ENCODE measurements at places on chromosomes 4 and X. TPM values are rescaled to one million over a fixed set of nuclear protein-coding genes. Genes with fewer than 3 reads are reported as not detected.

DNA sequence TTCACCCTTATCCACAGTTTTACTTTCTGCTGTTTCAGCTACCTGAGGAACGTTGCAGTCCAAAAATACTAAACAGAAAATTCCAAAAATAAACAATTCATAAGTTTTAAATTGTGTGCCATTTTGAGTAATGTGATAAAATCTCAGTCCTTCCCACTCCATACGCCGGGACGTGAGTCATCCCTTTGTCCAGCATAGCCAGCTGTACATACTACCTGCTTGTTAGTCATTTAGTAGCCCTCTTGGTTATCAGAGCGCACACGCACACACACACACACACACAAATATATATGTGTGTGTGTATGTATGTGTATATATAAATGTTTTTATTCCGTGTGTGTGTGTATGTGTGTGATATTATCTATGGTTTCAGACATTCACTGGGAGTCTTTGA is 4.8 kb upstream of the CCSER1 start:
- DNase-seq = no peak

GRCh38 chrX:21711129-21711847 is 46.6 kb downstream of the SMPX start:
- DNase-seq = no peak

- no peak for DNase-seq
These were observed 672 bp upstream of the C1QTNF7 start for GRCh38 chr4:15427161-15427560.

DNA sequence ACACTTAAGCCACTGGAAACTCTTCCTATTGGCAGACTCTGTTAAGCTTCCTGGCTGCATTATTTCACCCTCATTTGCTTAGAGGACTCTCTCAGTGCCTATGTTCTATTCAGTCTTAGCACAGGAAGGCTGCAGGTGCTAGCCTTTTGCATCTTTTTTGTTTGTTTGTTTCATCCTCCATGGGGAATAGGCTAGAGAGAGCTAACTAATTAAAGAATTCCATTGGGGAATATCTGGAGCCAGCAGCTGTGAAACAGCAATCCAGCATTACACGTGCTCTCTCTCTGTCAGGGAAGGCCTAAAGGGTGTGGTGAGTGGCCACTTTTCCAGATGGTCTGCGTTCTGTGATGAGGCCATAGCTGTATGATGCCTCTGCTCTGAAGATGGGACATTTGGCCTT is 633.6 kb downstream of the SPRY1 start:
- DNase-seq = peak; percentile 78

DNA sequence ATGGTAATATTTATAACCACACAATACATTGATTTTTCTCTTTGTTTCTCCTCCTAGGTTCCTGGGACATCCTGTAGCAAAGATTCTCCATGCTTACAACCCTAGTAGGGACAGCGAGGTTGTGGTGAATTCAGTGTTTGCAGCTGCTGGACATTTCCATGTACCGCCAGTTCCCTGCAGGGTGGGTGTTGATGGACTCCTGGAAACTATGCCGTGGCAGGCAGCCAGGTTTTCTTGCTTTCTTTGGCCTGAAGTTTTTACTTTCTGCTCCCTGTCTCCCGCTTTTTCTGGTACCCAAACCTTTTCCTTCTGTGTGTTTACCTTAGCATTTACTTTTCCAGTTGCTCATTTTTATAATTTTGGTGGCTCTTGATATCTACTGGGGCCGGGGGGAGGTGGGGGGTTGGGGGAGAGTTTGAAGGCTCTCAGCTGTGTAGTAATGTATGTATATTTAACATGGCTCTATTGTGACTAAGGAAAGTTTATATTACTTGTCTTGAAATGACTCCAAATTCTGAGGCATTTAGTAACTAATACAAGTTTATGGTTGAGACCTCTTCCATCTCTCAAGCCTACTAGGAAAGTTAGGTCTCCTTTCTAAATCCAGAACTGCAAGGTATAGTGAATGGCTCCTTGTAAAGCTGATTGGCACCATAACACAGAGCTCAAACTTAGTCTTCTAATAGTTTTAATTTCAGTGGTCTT is 89.7 kb downstream of the TMEM131L start:
- DNase-seq = peak; percentile 82

- peak; percentile 69 for DNase-seq
These were observed at the start of gene TMSB15A for GRCh38 chrX:102515975-102516941. Gene TMSB15A, minus strand, starts transcription at chrX:102516739.

DNA sequence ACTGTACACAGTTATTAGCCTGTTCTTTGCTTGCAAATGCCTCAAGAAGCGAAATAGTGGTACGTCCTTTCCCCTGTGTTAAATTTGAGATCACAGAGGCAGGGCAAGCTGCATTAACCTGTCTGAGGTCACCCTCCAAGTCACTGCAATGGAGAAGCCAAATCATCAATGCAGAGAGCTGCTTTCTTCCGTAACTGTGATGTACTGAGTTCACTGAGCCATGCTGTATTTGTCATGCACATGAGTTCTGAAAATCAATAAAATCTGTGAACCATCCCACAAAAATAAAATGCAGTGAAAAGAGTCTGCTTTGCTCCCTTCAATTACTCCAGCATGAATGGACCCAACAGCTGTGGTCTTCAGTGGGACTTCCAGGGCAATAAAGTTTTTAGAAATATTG is 393.5 kb downstream of the KCNIP4 start:
- DNase-seq = no peak

DNA sequence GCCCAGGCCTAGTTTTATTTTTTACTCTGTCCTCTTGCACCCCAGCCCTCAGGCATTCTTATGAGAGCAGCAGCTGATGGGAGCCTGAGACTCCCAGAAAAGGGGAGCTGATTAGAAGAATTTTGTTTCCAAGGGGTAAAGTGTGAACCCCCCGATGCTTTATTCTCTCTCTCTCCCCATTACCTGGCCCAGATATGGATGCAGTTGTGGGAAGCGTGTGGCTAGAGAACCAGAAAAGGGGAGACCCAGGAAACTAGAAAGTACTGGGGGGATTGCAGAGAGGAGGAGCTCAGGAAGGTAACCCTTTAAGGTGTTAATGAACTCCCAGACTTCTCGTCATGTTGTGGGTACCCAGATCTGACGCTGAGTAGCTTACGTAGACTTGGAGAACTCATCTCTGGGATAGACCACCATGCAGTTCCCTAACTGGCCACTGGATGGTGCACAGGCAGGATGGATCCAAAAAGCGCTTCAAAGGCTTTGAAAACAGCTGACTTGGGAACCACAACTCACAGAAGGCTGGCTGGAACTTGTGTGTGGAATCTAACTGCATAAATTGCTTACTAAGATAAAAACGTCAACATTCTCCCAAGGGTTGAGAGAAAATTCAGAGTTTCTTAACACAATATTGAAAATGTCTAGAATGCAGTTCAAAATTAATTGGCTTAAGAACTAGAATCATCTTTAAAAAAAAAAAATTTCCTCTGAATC is 64.7 kb downstream of the TBC1D14 start:
- DNase-seq = peak; percentile 87

- DNase-seq = no peak
These were observed 54.5 kb downstream of the RS1 start for GRCh38 chrX:18617407-18617750.

GRCh38 chrX:108468486-108468885 is 28.8 kb downstream of the COL4A5 start:
- no peak for DNase-seq

- DNase-seq = no peak
These were observed 680.7 kb upstream of the SPANXN1 start for GRCh38 chrX:144566592-144566991.

DNA sequence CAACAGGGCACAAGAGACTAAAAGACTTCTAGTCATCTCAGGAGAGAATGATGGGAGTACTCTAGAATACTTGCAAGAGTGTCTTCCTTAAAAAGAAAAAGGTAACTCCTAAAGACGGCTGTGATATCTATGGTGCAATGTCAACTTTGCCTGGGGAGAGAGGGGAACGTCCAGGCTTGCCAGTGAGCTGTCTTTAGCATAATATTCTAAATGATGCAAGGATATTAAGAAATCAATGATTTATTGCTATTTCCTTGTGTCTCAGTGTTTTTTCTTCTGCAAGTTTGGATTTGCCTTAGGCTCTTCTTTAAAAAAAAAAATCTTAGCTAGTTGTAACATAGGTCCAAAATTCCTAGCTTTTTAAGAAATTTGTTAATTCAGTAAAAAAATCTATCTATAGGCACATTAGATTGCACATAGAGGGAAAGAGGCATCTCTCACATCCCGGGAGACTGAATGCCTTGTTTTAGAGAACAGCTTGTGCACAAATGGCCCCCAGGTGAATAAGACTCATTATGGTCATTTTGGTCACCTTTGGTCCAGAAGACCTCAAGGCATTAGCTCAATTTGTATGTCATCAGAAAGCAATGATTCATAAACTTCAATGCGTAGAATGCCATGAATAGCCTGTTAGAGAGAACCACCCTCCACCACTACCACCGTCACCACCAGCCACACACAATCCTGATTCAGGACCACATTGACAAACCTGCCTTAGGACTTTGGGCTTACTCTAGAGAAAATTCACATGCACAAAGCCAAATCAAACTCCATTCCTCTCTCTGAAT is 104.1 kb downstream of the PALLD start:
- no peak for DNase-seq

The SNX25 gene
- polyA plus RNA-seq = 7.7 TPM

The XK gene
- 6.2 TPM for polyA plus RNA-seq

The UGT2B17 gene
- polyA plus RNA-seq = not detected

The ODAPH gene
- not detected for polyA plus RNA-seq

The CHRNA9 gene
- polyA plus RNA-seq = 0.09 TPM

The RNF128 gene
- polyA plus RNA-seq = not detected
